ENCODE measurements at places on chromosomes 1 and 21.
A peak's percentile ranks its signal among the peaks of the same experiment; 100 is the strongest.

DNA sequence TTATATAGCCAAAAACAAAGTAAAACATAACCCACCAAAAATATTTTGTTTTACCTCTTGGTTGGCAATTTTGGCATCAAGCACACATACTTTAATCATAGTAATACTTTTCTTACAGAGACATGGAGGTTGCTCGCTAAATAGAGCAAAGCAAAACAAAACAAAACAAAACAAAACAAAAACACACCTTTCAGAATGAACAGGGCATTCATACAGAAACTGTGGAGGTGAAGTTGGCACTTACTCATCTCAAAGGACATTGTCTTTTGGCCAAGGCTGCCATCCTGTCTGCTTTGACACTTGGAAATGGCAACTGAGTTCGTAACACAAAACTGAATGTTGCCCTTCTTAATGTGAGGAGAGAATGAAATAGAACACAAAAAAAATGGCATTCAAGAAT, 773.1 kb downstream of the USP25 start:
- DNase-seq: no peak

DNA sequence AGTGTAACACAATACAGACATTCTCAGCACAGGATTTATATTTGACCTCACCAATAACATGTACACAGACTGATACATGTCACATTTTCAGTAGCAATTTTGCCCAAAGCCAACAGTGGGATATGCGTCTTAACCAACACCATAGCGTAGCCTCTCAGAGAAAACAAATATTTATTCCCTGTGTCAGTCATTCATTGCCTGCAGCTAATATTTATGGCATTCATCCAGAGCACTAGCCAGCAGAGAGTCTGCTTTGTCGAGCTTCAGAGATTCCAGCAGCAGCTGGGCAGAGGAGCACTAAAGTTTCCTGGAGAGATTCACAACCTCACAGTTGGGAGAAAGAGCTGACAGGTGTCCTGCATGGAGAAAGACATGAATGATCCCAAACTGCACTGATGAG, 400.7 kb upstream of the DAB1 start:
- DNase-seq: no peak

DNA sequence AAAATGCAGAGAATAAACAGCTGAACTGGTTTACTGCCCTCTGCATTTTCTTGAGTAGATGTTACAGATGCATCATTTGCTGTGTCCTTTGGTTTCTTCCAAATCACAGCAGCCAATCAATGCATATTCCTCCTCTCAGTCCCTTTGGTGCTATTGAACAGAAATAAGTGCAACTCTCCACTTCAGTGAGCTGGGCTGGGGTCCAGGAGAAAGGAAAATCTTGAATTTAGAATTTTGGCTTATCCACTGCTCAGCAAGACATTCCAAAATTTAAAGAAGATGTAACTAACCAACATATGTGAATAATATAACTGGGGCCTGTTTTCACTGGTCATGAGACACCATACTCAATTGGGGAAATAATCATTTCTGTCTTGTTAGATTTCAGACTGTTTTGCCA, 39.2 kb downstream of the PRMT6 start:
- DNase-seq: no peak

GRCh38 chr1:75594327-75594726, 16.6 kb downstream of the SLC44A5 start:
- DNase-seq: no peak

DNA sequence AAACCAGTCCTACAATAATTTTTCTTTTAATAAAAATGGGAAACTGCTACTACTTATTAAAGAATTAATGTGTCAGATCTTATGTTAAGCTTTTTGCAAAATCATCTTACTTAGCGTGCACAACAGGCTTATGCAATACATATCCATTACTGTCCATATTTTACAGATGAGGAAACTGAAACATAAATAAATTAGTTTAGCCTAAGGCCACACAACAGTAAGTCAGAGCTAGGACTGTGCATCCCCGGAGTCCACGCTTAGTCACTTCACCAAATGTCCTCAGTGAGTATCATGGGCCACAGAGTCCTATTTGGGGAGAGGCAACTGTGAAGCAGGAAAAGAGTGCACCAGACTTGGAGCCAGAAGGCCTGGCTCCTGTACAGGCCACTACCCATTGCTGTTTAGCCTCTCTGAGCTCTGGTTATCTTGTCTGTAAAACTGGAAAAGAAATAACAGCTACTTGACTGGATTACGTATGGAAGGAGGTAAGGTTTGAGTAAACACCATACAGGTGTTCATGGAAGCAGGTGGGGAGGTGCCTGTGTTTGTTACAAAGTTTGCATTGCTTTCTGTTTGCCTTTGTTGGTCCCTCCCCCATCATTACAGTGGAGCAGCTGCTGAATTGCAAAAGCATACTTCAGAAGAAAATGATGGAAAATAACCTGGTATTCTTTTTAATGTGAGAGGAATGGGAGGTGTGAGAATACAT, 192.8 kb downstream of the FCRL5 start:
- no peak for DNase-seq

GRCh38 chr1:180053594-180054567, 99.3 kb downstream of the CEP350 start:
- DNase-seq: no peak

DNA sequence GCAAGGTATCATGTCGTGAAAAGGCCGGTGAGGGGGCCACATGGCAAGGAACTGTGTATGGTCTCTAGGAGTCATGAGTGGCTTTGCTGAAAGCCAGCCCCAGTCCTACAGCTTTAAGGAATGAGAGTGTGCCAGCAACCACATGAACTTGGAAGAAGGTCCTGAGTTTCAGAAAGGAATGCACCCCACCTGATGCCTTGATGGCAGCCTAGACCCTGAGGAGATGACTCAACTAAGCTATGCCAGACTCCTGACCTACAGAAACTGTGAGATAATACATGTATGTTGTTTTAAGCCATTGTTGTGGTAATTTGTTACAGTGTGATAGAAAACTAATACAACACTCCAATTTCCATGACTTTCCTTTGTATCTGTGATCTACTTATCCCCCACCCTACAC, 33.5 kb upstream of the AKT3 start:
- no peak for DNase-seq

DNA sequence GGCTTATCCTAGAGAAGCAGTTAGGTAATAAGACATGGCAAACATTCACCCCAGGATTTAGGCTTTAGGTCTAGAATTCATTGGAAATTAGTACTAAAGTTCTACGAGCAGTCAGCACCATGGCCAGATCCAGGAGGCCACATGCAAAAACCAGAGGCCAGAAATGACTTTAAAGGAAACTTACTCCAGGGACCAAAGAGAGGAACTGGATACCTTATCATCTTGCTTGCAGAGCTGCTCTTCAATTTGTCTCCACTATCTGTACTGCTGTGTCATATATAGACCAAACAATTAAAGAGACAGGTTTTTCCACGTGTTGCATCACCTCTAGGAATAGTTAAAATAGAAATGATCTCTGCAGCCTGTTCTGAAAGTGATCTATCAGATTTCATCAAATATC, 127.8 kb downstream of the LMX1A start:
- DNase-seq: no peak

DNA sequence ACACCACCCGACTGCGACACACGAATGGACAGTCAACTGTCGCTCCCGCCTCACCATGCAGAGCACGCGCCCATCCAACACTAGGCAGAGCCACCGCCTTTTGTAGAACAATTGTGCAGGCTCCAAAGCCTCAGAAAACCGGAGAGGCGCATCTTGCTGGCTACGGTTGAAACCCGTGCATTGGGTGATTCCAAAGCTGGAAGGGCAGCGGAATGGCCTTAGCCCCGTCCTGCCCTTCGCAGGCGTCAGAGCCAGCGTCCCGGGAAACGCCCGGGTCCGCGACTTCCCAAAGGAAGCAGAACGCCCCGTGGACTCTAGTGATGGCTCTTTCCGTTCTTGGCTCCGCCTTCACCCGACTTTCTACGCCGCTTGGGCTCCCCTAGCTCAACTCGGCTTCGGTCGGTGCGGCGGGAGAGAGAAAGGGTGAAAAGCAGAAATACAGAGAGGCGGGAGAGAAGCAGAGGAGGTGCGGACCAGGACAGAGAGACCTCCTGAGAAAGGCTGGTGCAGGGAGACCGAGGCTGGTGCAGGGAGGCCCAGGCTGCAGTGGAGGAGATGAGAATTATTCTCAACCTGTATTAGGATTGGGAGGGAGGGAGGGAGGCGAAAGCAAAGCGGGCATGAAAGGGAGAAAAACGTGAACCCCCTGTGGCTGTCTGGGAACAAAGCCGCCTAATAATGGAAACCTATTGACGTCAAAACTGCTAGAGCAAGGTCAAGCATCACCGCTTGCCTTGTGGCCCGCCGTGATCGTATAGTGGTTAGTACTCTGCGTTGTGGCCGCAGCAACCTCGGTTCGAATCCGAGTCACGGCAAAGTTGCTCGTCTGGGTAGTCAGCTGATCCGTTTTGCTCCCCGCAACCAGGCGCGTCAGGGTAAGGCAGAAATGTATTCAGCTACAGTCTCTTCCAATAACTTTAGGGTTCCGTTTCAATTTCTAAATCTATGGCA, 99.5 kb downstream of the PRKAB2 start:
- no peak for DNase-seq

- no peak for DNase-seq
Observed at GRCh38 chr1:65211331-65211730, 63.3 kb downstream of the AK4 start.

DNA sequence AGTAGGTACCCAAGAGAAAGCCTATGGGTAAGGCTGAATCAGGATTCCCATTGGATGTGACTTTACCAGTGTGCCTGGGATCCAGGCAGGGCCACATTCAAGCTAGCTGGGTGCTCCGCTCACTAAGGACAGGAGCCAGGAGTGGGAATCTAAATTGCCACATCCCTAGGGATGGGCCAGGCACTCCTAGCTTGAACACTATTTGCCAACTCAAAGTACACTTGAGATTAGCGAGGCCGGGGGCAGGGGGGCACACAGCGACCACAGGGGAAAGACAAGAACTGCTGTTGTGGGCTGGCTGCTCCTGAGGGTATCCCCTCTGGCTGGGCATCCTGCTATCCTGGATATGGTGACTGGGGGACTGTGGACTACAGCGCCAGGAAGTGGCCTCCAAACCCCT, 4.3 kb downstream of the SLC45A3 start:
- no peak for DNase-seq

DNA sequence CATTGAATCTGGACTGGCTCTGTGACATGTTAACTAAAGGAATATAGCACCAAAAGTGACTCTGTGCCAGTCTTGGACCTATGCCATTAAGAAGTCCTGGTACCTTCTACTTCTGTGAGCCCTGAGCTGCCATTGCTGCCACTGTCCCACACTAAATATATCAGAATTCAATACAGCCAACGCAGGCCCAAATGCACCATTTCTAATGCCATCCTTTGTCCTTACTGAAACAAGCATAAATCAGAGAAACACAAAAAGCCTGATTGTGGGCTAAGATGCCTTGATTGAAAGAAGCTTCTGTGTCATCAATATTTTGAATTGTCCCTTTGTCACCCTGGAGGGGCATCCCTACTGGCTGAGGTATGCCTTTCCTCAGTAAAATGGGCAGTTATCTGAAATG, 66.9 kb upstream of the NEK2 start:
- DNase-seq: no peak

- no peak for DNase-seq
Observed at GRCh38 chr21:24976238-24976637, 631.0 kb downstream of the MRPL39 start.

DNA sequence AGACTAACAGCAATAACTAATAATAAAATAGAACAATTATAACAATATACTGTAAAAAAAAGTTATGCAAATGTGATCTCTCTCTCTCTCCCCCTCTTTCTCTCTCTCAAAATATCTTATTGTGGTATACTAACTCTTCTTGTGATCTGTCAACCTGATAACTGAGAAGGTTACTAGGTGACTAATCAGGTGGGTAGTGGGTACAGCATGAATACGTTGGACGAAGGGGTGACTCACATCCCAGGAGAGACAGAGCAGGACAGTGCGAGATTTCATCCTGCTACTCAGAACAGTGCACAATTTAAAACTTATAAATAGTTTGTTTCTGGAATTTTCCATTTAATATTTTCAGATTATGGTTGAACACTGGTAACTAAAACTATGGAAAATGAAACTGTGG, 257.5 kb downstream of the LRRC40 start:
- no peak for DNase-seq

DNA sequence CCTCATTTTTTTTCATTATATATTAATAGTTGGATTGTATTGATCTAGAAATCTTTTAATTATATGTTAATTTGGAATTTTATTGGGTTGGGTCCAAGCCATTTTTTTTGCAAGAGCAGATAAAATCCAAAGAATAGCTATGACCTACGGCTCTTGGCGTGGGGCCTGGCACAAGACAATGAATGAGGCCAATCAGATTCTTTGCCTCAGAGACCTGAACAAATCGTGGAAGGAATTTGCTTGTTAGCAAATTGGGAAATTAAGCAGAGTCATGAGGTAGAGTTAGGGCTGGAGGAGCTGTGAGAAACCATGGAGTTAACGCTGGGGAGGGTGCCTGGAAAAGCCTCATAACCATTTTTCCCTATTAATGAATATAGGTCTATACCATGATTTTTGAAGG, 40.1 kb downstream of the CAMSAP2 start:
- DNase-seq: no peak

GRCh38 chr1:56663846-56664245, 18.7 kb downstream of the PRKAA2 start:
- DNase-seq: no peak

DNA sequence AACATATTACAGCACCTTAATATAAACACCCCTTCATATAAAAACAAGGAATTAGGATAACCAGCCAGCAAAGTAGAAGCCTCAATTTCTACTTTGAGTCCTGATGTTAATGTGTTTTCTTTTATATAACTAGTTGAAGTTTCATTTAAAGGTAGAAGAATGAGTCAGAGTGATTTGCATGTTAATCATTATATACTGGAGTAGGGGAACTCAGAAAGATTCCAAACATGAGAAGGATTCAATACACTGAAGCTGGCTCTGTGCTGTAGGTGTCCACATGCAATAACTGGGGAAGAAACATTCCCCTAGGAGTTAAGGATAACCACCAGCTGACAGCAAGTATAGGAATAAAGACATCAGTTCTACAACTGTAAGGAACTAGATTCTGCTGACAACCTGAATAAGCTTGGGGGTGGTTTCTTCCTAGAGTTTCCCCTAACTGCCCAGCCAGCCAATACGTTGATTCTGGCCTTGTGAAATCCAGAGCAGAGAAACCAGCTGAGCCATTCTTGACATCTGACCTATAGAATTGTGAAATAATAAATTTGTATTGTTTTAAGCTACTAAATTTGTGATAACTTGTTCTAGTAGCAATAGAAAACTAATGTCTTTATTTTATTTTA, 33.4 kb upstream of the RNPC3 start:
- no peak for DNase-seq

- peak; percentile 43 for DNase-seq
Observed at GRCh38 chr1:119372503-119373086, 4.0 kb downstream of the HAO2 start.
